ENCODE measurements at places on chromosomes 4 and X.

GRCh38 chr4:76306882-76307659 lies 538 bp downstream of the STBD1 start:
- DNase-seq, result peak; percentile 61

- no peak for DNase-seq
Observed at GRCh38 chr4:79209822-79210635, 115.8 kb downstream of the NAA11 start.

DNA sequence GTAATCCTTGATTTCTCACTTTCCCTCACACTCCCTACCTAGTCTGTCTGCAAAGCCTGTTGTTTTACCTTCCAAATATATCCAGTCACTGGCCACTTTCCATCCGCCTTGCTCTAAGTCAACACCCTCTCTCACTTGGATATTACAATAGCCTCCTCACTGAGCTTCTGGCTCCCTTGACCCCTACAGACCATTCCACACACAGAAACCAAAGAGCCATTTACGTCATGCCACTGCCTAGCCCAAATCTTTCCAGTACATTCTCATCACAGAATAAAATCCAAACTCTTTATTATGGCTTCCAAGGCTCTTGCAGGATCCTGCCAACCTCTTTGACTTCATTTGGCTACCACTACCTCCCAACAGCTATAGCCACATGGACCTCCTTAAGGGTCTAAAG lies 25.7 kb upstream of the ARHGEF9 start:
- no peak for DNase-seq

GRCh38 chrX:154596290-154596929 lies 11.5 kb downstream of the CTAG1A start:
- peak; percentile 25 for DNase-seq

All from femur (tissue), 1 donor.